NCI-H1436 (cell line): ENCODE measurements at places on chromosomes 1 and 21.

GRCh38 chr1:7375781-7376660, 395.1 kb upstream of the VAMP3 start:
- no peak for DNase-seq

- no peak for DNase-seq
These were observed 724 bp downstream of the ST7L start for GRCh38 chr1:112618114-112618720.

DNA sequence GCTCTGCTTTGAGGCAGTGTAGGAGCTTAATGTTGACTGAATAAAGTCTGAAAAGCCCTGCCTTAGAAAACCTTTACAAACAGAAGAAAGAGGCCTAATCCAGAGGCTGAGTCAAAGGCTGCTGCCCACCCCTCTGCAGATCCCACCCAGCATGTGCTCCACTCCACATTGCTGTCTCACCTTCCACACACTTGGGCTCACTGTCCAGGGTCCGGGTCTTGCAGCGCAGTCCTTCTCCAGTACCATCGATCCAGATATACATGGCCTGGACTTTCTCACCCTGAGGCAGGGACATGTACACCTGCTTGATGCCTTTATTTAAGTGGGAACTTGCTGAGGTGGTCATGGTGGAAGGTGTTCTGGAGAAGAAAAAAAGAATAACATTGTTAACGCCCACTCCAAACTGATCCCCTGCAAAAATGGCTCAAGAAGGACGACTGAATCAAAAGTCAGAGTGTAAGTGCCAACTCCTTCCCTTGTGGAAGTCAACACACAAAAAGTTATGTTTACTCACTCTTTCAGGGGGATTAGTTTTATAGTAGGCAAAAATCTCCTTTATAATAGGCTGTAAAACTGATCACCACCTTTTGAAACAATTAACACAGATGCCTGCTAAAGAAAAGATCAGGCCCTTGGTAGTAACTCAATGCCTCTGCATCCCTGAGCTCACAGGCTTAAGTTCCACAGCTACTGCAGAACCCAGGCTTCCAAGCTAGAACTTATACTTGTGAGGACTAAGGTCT, 3.0 kb downstream of the GLUL start:
- DNase-seq: no peak

GRCh38 chr21:33432496-33432895, 29.3 kb downstream of the IFNGR2 start:
- DNase-seq: no peak

DNA sequence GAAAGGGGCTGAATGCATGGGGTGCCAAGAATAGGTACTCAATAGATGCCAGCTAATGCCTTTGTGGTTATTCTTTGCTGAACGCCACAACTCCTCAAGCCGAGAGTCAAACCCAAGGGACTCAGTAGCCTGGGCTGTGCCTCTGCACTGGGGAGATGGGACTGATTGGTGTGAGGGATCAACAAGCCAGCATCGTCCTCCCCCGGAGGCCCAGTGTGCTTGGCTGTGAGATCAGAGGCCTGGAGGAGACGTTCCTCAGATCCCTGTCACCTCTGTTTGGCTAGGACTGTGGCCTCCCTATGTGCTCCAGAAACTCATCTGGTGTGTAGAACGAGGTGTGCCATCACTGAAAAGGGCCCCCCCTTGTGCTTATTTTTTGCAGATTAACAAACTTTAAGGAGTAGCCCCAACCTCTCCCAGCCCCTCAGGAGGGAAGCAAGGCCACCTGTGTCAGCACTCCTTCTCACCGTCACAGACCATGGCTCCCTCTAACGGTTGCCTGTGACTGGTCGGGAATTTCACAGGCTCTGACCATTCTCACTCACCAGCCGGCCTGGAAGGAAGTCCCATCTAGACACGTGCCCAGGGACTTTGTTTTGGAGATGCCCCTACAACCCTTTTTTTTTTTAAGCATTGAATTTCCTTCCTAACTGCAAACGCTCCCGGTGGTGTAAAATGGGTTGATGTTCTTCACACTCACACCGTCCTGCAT, 194.0 kb upstream of the VAMP3 start:
- DNase-seq: no peak

GRCh38 chr1:168673974-168674683, 54.9 kb downstream of the DPT start:
- no peak for DNase-seq

DNA sequence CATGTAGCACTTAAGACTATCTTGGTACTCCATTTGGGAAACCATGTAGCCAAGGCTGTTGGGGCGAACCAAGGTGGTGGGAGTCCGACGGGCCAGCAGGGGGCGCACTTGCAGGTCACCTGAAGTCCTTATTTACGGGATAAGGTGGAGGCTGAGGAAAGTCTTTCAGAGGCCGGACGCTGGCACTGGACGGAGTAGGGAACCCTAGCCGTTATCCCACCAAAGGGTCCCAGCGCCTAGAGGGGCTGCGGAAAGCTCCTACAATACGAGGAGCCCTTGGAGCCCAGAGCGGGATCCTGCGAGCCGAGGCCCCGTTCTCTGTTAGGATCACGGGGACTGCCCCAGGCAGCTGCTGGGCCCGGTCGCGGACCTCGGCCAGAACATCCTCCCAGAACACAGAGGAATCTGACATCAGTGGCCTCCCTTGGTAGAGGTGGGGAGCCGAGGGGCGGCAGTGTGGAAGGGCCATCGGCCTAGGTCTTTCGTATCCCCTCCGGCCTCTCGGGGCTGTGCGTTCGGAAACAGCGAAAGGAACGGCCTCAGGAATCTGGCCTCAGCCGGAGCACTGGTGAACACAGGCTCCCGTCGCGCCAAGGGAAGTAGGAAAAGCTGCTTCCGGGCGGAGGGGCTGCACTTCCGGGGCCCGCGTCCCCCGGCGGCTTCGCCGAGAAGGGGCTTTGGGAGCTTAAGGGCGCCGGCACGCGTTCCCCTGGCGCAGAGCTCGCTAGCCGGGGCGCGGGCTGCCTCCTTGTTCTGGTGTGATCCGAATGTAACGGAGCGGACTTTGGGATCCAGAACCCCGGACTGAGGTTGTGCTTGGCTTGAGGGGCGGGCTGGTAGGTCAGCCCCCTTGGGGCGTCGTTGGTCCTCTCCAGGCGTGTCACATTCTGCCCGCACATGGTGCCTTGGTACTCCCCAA, 29.9 kb upstream of the RPTN start:
- DNase-seq: no peak

- no peak for DNase-seq
These were observed 15.7 kb downstream of the TFF3 start for GRCh38 chr21:42299324-42300044.

- DNase-seq: no peak
These were observed 880 bp upstream of the MTF2 start for GRCh38 chr1:93078203-93078602.

DNA sequence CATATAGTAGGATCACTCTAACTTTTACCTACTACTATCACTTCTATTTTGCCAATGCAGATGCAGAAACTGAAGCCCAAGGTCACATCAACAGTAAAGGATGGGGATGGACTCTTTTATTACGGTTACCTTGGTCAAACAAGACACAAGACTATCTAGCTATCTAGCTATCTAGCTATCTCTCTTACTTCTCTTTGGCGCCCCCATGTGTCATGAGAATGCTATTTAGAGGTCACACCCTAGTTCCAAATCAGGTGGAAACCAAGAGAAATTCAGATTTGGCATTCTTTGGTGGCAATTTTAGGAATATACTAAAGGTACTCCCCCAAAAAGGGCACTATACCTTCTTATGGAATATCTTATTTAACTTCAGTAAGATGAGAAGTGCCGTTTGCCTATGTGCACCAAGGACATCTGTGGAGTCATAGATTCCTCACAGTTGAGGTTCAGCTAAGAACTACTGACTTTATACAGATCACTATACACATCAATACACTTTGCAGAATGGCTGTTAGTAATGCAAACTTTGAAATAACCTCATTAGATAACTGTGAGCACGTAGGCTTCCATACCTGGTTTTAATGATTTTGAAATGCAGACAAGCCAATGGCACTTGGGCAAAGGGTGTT, 6.7 kb downstream of the ZNF648 start:
- DNase-seq: peak; percentile 1

- DNase-seq: peak; percentile 66
These were observed 2.1 kb upstream of the PEX10 start for GRCh38 chr1:2414297-2414958.

GRCh38 chr1:65795311-65795710, 2.6 kb downstream of the PDE4B start:
- no peak for DNase-seq

GRCh38 chr1:21331752-21332478, 41.7 kb upstream of the ECE1 start:
- DNase-seq: no peak

- DNase-seq: no peak
These were observed 2.7 kb downstream of the STUM start for GRCh38 chr1:226551299-226551698.

DNA sequence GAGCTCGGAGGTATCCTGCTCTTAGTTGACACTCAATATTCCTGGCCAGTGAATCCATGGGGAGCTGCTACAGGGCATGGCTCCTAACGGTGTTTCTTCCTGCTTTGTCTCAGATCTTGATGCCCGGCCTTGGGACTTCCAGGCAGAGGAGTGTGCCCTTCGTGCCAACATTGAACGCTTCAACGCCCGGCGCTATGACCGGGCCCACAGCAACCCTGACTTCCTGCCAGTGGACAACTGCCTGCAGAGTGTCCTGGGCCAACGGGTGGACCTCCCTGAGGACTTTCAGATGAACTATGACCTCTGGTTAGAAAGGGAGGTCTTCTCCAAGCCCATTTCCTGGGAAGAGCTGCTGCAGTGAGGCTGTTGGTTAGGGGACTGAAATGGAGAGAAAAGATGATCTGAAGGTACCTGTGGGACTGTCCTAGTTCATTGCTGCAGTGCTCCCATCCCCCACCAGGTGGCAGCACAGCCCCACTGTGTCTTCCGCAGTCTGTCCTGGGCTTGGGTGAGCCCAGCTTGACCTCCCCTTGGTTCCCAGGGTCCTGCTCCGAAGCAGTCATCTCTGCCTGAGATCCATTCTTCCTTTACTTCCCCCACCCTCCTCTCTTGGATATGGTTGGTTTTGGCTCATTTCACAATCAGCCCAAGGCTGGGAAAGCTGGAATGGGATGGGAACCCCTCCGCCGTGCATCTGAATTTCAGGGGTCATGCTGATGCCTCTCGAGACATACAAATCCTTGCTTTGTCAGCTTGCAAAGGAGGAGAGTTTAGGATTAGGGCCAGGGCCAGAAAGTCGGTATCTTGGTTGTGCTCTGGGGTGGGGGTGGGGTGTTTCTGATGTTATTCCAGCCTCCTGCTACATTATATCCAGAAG, 16.7 kb downstream of the ALX3 start:
- DNase-seq: peak; percentile 32

DNA sequence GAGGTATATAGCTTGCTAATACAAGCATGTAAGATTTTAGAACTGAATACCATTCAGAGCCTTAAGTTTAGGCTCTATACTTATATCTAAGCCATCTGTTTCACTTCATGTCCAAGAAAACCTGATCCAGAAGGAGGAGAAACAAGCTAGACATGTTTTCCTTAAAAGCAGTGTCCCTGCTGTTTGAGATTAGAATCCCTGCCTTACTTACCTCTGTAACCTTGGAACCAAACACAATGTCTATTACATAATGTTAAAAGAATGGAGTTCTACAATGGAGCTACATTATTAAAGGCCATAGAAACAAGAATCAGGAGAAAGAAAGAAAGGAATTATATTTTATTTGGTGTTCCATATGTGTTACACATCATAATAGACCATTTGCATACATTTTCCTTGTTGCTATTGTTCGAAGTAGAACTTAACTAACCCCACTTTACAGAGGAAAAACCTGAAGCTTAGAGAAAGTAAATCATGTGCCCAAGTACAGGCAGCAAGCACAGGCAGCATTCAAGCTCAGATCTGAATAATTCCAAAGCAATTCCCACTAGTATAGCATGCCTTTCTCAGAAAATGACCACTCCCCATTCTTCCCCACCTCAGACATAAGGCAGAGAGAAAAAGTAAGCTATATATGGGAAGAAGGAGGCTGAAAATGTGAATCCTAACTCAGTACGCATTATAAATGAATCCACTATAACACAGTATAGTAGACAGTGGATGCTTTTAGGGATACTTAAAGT, 380.1 kb upstream of the SPAG17 start:
- no peak for DNase-seq

GRCh38 chr1:165351863-165352441, 4.6 kb downstream of the LMX1A start:
- no peak for DNase-seq

GRCh38 chr1:21944733-21945073, 7.6 kb upstream of the HSPG2 start:
- no peak for DNase-seq

- DNase-seq: no peak
These were observed 15.5 kb downstream of the MAP3K7CL start for GRCh38 chr21:29145852-29146453.

DNA sequence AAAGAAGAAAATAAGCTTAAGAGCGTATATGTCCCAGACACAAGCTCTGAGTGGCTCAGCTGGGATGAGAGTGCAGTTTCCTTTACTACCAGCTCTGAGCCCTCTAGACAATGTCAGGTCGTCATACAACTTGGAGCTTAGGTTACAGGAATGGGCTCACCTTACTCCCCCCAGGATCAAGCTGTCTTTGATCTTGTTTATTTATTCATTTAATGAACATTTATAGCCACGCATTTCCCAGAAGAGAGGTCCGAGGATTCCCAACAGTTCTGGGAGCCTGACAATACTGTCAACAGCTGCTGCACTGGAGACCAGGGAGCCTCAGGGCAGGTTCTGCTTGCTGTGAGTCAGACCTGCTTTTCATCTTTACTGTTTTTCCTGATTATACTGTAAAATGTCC, 378.9 kb downstream of the PLPP3 start:
- DNase-seq: no peak

DNA sequence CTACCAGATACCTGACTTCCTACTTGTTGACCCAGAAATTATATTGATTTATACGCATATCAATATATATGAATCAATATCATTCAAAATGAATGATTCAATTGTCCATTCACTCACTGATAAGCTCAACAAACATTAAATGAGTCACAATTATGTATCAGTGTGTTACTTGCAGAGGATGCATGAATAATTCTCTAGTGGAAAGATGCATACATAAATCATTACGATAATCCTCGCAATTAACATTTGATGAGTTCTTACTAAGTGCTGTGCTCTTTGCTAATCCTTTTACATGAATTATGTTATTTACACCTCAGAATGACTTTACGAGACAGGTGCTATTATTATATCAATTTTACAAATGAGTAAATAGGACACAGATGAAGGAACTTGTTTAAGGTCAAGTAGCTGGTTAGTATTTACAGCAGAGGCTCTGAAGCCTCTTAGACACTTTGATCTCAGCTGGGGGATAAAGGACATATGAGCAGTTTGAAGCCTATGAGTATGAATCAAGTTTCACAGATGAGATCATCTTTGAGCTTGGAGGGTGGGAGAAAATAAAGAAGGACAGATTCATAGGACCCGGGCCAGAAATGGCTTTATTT, 112.8 kb upstream of the ADAMTS5 start:
- DNase-seq: no peak

- no peak for DNase-seq
These were observed 9.9 kb upstream of the GPR161 start for GRCh38 chr1:168146626-168147025.
